Stimulated activated CD8-positive, alpha-beta memory T cell treated with anti-CD3 and anti-CD28 coated beads, Interleukin-4, amount 100 ng/mL, for 1 hour (primary cell): ENCODE measurements at places on chromosomes 5 and 9.

DNA sequence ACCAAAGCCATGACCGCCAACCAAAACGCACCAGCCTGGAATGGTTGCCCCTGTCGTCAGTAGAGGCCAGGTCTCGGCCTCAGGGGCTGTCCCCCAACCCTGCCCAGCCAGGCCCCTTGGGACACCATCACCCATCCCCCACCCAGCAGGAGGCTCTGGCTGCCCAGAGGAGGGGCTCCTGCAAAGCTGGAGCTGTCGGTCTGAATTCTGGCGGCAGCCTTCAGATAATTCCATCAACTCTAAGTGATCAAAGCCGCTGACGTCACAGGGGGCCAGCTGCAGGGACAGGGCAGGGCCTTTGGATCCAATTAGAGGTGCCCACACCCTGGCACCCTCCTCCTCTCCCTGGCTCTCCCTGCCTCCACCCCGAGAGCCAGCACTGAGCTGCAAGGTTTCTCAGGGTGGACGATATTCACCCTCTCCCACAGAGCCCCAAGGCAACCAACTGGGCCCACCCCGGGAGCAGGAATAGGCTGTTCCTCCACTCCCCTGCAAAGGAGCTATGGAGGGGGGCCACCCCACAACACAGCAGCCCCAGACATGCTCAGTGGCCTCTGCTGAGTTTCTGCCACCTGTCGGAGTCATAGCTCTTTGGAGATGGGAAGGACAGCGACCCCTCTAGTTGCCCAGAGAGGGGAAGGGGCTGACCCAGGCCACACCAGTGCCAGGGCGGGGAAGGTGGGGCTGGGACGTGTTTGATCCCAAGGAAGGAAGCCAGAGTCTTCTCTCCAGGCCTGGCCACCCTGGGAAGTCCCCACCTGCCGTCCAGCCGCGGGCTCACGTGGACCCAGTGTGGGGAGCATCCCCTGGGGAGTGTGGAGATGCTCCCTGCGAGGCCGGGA, 78.4 kb downstream of the NTNG2 start:
- no peak for DNase-seq

DNA sequence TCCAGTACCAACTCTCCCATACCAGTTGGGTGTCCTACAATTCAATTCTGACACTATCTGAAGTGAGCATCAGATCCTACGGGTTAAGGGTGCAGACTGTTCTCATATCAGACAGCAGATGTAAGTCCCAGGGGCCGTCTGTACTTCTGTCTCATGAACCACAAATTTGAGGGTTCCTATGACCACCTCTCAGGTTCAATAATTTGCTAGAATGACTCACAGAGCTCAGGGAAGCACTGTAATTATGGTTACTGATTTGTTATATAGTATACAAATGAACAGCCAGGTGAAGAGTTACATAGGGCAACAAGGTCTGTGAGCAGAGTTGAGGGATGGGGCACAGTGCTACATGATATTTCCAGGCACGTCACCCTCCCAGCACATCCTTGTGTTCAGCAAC, 499.1 kb downstream of the DMAC1 start:
- DNase-seq: no peak

DNA sequence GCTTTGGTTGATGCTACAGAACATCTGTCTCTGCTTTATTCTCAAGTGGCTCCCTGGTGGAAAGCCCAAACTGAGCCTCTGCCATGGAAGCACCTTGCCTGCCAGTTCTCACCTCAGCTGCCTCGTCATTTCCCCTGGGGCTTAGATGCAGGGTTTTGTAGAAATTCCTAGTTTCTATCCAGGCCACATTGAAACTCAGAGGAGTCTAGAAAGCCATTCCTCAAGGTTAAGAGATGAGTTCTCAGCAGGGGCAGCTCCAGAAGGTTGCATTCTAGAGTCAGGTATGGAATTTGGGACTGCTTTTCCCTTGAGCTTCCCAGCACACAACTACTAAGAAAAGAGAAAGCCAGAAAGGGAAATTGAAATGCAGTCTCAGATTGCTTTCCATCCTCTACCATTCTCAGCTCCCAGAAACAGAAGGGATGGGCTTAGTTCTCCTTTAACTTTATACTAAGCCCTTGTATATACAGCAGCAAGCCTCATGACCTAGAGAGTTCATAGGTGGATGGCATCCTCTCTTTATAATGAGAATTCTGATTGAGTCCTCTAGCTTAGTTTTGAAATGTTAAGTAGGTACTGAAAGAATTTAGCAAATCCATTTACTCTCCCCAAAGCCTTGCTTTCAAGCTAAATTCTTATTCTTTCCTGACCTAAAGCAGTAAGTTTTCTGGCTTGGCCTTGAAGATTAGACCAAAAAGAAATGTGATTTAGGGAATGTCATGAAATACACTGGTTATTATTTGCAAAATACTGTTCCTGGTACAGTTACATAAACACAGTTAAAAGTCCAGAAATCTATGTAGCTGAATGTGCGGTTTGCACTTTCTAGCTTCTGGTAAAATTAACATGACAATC, 66.0 kb upstream of the MEF2C start:
- no peak for DNase-seq

GRCh38 chr5:36153298-36153677, 1.4 kb downstream of the SKP2 start:
- DNase-seq: no peak

DNA sequence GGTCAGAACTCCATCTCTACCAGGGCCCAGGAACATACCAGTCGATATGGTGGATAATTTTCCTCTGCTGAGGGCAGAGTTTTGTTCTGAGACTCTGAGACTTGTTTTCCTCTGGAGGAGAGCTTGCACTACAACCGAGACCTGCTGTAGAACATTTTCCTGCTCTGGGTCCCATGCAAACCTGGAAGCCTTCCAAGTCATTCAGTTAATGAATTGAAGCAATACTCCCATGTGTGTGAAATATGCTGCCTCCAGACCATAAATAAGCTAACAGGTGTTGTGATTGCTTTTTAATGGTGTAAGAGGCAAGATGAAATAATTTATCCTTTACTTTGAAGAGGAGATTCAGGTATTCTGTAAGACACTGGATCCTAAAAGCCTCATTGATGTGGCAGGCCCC, 372.8 kb downstream of the TMEM167A start:
- no peak for DNase-seq

- DNase-seq: no peak
Measured at GRCh38 chr9:3191715-3192114, 334.1 kb downstream of the RFX3 start.

DNA sequence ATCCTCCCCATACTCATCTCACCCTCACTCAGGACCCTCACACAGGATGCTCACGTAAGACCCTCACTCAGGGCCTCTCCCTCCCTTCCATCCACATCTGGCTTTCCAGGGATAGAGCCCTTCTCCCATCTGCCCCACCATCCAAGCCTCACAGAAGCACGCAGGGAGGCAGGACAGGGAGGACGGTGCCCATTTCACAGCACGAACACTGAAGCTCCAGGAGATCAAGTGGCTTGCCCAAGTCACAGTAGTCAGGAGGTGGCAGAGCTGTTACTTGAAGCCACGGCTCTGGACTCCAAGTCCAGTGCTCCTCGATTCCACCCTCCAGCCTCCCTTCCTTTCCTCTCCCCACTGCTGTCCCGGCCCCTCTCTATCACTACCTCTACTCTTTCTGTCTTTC, 21.7 kb downstream of the DNM1 start:
- DNase-seq: no peak

GRCh38 chr9:101235105-101235866, 149.5 kb downstream of the BAAT start:
- no peak for DNase-seq

GRCh38 chr5:66932457-66932856, 264.1 kb downstream of the CD180 start:
- DNase-seq: no peak

DNA sequence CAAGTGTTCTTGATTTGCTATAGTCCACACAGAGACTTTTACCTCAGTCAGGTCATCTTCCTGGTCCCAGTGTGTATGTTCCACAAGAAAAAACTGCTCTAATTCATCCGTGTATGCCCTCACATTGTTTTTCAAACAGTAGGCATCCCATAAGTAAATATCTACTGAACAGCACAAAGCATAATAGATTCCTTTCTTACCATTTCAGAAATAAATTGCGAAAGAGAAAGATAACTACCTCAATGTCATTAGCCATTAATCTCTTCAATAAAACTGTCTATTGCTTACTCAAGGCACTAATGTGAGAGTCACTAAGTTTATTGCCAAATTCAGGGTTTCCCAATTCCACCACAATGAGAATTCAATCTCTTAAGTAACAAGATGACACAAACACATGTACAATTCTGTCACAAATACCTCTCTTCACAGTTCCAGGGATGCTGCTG, 9.6 kb downstream of the FBXW2 start:
- no peak for DNase-seq

- no peak for DNase-seq
Measured at GRCh38 chr5:33340195-33340594, 100.6 kb upstream of the TARS1 start.

- no peak for DNase-seq
Measured at GRCh38 chr9:93431539-93432105, 19.9 kb upstream of the FAM120A start.

DNA sequence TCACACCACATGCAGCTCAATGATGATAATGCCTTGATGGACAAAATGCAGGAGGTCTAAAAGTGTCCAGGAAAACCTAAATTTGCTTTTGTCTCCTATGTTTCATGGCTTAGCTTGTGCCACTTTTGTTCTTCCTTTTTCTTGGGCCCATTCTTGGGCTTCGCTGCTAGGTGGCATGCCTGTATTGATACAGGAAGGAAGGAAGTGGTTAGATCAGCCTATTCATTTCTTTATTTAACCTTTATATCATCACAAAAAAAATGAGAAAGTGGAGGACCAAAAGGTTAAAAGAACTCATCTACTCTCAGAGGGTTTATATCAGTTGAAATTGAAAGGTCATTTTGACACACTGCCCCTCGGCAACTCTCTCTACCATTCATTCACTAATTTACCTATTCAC, 260.2 kb downstream of the ARHGAP26 start:
- DNase-seq: no peak

GRCh38 chr5:14469551-14470377, 111.8 kb upstream of the OTULINL start:
- no peak for DNase-seq

- DNase-seq: no peak
Measured at GRCh38 chr5:17838469-17838868, 204.2 kb downstream of the TAF11L14 start.

- no peak for DNase-seq
Measured at GRCh38 chr5:180777475-180777874, 25.1 kb downstream of the MGAT1 start.

- no peak for DNase-seq
Measured at GRCh38 chr5:100249211-100249883, 285.8 kb upstream of the FAM174A start.

GRCh38 chr5:79853676-79854418, 137.2 kb downstream of the MTX3 start:
- DNase-seq: no peak

DNA sequence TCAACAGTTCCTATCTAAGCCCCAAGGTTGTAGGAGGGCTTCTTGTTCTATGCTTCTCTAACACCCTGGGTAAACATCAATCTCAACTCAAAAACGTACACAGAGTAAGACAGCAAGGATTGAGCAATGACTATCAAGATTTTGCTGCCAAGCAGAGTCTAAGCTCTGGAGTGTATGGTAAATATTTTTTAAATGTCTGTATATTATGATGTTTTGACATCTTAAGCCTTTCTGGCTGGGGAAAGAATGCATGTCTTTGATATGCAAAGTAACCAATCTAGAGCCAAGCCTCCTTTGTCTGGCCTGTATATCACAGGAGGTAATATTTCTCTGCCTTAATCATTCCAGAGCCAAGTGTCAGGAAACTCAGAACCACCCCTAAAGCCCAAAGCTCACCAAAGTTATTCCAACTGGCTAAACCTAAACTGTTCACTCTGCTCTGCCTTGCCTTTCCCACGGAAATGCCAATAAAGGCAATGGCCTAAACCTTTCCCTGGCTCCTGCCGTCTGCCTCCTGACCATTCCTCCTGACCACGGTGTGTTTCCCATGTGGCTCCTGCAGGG, 45.2 kb downstream of the YIPF5 start:
- DNase-seq: no peak

- DNase-seq: no peak
Measured at GRCh38 chr5:124922255-124922975, 176.0 kb upstream of the ZNF608 start.

DNA sequence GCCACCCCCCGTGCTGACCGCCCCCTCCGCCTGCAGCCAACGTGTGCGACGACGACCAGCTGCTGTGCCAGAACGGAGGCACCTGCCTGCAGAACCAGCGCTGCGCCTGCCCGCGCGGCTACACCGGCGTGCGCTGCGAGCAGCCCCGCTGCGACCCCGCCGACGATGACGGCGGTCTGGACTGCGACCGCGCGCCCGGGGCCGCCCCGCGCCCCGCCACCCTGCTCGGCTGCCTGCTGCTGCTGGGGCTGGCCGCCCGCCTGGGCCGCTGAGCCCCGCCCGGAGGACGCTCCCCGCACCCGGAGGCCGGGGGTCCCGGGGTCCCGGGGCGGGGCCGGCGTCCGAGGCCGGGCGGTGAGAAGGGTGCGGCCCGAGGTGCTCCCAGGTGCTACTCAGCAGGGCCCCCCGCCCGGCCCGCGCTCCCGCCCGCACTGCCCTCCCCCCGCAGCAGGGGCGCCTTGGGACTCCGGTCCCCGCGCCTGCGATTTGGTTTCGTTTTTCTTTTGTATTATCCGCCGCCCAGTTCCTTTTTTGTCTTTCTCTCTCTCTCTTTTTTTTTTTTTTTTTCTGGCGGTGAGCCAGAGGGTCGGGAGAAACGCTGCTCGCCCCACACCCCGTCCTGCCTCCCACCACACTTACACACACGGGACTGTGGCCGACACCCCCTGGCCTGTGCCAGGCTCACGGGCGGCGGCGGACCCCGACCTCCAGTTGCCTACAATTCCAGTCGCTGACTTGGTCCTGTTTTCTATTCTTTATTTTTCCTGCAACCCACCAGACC, 80.2 kb downstream of the NTNG2 start:
- no peak for DNase-seq

DNA sequence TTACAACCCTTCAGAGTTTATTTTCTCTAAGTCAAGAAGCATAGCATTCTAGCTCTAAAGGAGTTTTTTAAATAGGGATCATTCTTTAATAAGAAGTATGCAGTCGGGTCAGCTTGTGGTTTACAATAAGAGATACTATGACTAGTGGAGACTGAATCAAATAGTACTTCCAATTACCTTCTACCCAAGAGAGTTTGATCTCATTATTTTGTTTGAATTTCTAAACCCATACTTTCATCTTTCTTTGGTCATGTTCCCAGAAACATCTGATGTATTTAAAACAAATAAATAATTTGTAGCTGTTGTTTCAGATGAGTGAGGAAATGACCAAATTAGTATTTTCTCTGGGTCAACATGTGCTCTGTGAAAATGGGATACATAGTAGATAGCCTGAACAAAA, 160.2 kb upstream of the CDH6 start:
- DNase-seq: no peak

DNA sequence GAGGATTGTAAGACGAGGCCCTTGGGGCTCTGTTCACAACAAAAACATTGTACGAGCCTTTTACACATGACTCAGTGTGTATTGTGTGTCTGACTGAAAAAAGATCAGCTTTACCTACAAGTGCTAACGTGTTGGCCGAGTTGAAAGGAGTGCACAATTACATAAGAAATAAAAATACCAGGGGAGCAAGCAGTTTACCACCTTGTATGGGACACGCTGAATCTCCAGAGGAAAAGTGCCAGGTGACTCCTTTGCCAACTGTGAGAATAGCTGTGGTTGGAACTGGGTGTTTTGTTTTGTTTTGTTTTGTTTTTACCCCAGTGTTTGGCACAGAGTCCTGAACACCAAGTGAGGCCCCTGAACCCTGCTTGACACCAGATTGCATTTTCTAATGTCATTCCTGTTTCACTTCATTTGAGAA, 32.8 kb upstream of the ZSWIM6 start:
- DNase-seq: no peak
